ENCODE measurements at places on chromosomes 1 and 21. TPM values are rescaled to one million over a fixed set of nuclear protein-coding genes. Genes with fewer than 3 reads are reported as not detected.

GRCh38 chr1:22721122-22721873 is 10.7 kb downstream of the EPHB2 start:
- DNase-seq = no peak

GRCh38 chr1:166221316-166221715 is 54.5 kb upstream of the FAM78B start:
- no peak for DNase-seq

DNA sequence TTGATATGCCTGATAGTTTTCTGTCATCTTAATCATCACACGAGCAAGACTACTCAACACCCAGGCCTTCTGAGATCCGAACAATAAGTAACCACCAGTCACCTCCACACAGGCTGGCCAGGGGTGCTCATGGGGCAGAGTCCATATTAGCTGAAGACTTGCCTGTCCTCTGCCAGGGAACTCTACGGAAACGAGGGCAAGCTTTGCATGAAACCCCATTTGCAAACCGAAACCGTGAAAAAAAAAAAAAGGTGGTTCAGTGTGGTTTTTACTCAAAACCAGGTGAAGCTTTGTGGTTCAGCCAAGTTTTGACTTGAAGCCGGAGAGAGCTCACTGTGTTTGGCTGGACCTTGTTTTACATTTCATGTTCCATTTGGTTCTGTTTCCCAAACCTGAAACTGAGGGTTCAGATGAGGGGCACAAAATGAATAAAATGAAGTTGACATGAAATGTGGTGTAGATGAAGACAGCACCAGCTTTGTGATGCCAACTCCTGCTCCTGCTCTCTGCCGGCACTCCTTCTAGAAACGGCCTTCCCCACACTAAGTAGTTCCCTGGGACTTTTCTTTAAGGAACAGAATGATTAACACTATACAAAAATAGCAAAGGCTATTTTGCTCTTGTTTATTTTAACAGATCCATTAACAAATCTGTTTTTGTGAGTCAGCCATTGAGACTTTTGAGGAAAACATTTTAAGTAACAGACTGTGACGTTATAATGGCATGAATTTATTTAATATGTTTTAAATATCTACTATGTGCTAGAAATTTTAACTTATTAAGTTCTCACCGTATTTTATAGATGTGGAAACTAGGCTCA is 74.7 kb downstream of the RUNX1 start:
- DNase-seq = no peak

DNA sequence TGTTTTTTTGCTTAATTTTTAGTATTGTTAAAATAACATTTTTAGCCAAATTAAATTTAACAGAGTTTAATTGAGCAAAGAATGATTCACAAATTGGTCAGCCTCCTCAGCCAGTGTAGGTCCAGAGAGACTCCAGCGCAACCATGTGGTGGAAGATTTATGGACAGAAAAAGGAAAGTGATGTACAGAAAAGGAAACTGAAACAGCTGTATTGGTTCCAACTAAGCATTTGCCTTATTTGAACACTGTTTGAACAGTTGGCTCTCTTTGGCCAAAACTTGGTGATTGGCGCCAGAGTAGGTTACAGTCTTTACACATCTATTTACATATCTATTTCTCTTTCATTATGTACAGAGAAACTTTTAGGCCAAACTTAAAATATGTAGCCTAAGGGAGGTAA is 19.4 kb downstream of the RPS6KC1 start:
- DNase-seq = no peak

GRCh38 chr1:15504436-15504835 is 19.6 kb downstream of the CASP9 start:
- DNase-seq = no peak

DNA sequence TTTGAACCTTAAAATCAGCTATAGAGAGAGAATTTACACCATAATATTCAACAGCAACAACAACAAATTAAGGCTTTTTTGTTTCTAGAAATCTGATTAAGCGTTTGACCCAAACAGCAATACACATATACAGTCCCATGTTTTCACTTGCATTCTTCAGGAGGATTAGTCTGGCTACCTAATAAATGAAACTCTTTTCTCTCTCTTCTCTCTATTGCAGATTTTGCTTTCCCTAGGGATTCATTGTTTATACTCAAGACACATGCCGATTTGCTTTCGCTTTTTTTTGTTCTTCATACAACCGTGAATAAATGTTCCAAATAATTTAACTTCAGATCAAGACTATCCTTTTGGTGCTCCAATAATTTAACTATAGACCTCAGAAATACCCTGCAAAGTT is 162.4 kb upstream of the PTBP2 start:
- no peak for DNase-seq

DNA sequence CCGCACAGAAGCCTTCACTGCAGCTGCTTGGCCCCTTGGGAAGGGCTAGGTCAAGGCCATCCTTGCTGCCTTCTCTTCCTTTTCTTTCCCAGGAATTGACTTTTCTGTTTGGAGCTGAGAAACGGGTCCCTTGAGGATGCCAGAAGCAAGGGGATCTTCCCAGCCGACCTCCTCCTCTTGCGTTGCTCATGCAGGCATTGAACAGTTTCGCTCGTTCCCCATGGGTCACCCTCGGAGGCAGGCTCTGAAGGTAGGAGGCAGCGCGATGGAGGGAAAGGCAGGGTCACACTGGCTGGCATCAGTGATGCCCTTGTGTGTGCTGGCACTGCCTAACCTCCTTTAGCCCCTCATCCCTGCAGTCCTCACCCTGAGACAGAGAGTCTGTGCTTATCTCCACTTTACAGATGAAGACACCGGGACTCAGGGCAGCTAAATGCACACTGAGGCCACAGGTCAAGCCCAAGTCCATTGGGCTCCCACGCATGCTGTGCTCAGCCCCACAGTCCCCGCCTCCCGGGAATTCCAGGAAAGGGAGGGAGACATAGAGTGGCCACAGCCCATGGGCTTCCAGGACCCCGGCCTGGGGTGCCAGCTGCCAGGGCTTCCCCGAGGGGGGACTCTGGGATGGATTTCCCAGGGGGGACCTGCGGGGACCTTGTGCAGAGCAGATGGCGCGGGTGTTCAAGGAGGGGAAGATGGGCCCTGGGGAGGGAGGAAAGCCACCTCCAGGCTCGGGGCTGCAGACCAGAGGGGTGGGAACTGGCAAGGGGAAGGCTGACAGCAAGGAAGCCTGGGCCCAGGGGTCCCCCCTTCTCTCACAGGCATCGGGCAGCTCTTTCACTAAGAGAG is 90.2 kb downstream of the SPSB1 start:
- DNase-seq = no peak

- no peak for DNase-seq
Observed at GRCh38 chr1:2412773-2413494, 570 bp upstream of the PEX10 start.

- DNase-seq = no peak
Observed at GRCh38 chr1:94122201-94122970, 1.4 kb upstream of the ABCA4 start.

DNA sequence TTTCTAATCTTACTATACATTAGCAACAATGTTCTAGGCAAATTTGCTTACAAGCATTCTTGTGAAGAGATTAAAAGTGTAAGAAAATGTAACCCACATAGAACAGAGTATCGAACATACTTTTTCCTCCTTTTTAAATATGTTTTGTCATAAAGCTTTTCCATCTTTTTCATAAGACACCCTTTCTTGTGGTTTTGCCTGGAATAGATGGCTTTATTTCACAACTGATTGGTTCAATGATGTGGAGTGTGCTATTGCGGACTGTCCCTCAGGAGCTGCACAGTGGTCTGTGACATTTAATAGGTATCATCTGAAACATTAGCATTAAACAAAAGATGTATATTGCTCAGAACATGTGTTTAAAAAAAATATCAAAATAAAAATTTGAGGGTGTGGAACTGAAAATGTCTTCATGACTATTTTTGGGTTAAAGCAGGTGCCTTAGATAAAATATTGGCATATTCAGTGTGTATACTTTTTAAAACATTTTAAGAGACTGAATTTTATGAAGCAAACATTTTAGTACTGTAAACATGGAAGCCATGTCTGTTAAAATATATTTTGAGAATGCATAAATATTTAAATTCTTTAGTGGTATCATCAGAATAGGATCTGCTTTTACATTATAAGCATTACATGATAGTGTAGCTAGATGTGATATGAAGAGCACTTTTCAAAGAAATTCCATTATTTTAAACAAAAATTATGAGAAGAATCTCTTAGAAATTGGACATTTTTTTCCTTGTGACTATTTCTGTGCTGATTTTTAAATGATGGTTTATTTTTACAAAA is 48.3 kb upstream of the C1orf146 start:
- DNase-seq = peak; percentile 15

DNA sequence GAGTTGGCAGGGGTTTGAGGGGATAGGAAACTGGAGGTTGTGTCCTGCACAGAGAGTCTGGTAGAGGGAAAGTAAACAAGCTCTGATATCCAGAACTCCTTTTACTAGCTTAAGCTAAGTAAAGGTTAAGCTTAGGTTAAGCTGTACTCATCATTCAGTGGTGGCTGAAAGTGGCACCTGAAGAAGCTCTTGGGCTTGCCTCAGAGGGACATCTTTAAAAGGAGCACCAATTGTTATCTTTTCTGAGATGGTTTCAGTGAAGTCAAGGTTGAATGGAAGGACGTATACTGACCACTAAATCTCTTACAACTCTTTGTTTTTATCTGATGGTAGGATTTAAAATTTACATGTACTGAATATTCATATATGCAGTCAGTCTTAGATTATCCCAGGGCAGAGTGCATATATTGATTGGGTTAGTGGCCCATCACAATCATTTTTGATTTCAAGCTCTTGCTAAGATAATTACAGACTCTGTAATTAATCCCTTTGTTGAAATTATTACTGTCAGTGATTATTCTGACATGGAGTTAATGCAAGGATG is 43.3 kb downstream of the S1PR1 start:
- no peak for DNase-seq

GRCh38 chr1:54249819-54250435 is 50.0 kb downstream of the MRPL37 start:
- no peak for DNase-seq

- no peak for DNase-seq
Observed at GRCh38 chr1:228309326-228310067, 97.1 kb downstream of the TRIM11 start.

GRCh38 chr1:174165471-174166137 is 6.3 kb downstream of the RABGAP1L start:
- DNase-seq = peak; percentile 13

DNA sequence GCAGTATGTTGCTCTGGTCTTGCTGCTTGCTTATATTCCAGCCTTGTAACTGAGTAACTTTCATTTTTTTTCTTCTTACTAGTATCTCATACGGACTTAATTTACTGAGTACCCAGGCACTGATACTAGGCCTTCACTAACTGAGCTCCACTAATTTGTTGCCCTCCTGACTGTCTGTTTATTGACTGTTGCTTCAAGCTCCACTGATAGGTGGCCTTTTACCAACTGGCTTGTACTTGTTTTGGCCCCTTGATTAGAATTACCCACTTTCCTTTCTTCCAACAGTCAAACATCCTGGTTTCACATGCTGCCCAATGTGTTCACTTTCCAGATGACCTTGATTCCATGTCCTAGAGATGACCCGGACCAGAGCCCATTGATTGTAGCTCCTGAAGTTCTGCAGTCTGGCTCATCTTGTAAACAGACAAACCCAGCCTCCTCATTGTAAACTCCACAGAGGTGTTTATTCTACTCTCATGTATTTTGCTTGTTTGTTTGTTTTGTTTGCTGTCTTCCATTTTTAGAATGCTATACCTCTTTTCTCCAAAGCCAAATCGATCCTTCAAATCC is 27.7 kb downstream of the RGS1 start:
- DNase-seq = no peak

DNA sequence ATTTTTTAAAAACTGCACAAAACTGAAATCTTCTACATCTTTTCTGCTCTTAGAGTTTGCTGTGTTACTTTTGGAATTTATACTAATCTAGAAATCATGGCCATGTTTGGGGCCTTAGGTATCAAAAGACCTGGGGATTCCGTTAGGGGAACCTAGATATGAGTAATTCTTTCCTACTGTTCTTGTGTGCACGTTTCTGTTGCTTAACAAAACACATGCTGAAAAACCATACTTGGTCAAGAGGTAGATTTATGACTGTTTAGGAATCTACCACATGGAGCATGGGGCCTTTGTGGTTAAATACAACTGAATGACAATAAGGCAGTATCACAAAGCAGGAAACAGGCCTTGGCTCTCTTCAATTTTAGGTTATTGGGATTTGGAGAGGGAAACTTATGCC is 291.9 kb upstream of the USP25 start:
- no peak for DNase-seq

DNA sequence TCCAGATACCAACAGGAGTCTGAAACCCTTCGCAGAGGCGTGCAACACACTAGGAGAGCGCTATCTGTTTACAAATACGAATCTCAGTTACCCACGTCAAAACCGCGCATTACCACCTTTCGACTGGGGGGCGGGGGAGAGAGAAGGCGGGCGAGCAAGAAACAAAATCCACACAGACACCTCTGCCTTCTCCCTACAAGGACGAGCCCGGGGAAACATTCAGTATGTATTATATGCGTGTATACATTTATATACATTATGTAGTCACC is 722 bp downstream of the TUT4 start:
- no peak for DNase-seq

- DNase-seq = no peak
Observed at GRCh38 chr1:181416268-181416860, 67.0 kb upstream of the CACNA1E start.

DNA sequence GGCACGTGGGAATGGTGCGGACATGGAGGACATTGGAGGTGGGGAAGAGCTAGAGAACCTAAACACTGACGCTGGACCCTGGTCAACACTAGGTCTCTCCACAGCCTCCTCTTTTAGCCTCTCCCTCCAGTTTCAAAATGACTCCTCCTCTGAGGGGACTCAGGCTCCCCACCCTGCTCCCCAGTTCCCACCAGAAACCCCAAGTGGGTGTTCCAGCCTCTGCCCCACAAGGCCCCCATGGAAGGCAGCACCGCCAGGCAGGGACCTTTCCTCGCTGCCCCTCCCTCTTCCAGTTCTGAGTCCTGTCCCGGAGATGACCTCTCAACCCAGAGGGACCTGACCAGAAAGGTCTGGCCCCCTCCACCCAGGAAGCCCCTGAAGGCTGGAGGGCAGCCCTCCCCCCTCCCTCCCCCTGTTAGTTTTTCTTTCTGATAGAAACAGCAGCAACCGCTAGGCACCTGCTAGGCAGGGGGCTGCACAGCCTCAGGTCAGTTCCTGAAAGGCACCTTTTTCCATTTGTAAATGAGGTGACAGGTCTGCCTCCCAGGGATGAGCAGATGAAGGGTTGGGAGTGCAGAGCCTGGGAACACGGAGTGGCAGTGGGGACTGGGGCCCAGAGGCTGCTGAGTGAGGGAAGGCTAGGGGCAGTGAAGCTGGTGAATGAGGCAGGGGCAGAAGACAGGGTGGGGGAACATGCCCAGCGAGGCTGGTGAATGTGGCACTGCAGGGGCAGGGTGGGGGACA is 9.3 kb upstream of the ITGB2 start:
- DNase-seq = no peak

UTS2 gene
- 11.0 TPM for total RNA-seq

FAM177B gene
- 0.66 TPM for total RNA-seq

LCE2B gene
- not detected for total RNA-seq

KCNT2 gene
- total RNA-seq = 32.3 TPM

RGS16 gene
- total RNA-seq = 7.4 TPM

SDF4 gene
- total RNA-seq = 31.0 TPM

LRRC38 gene
- 1.7 TPM for total RNA-seq

WDR64 gene
- 0.11 TPM for total RNA-seq

MPZ gene
- 293 TPM for total RNA-seq

STMN1 gene
- 258 TPM for total RNA-seq
